Stimulated activated CD8-positive, alpha-beta memory T cell treated with anti-CD3 and anti-CD28 coated beads, Interleukin-4, amount 100 ng/mL, for 24 hours (primary cell): ENCODE measurements at places on chromosomes 2 and 18.

DNA sequence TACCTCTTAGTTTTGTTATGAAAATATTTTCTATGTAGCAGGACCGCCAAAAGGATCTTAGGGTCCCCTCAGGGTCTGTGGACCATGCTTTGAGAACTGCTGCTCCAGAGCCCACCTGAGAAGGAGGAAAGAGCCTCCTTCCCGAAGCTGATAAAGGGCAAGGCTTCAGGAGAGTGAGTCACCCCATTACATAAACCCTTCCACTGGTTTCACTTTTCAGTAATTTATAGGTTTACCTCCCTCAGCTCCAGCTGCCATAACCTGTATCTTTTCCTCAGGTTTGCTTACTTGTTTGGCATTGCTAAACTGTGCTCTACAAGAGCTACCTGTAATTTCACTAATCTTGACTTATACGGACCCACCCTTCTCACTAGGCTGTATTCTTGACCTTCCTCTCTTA, 6.6 kb downstream of the TTLL4 start:
- no peak for DNase-seq

GRCh38 chr2:130349174-130349573, 6.5 kb downstream of the IMP4 start:
- no peak for DNase-seq

DNA sequence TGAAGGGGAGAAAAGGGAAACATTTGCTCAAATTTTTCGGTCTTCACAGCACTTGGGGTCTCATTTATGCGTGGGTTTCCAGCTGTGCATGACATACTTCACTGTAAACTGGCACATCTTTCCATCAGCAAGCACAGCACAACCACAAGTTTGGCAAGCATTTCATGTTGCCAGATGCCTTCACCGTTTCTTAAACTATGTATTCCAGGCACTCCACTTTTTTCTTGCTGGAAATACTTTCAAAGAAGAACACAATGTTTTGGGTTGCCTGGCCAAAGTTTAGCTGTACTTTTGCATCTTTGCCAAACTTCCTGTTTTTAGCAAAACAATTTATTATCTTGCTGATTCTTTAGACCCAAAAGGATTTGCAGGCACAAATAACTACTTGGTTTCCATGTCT, 194.6 kb upstream of the MEIS1 start:
- no peak for DNase-seq

DNA sequence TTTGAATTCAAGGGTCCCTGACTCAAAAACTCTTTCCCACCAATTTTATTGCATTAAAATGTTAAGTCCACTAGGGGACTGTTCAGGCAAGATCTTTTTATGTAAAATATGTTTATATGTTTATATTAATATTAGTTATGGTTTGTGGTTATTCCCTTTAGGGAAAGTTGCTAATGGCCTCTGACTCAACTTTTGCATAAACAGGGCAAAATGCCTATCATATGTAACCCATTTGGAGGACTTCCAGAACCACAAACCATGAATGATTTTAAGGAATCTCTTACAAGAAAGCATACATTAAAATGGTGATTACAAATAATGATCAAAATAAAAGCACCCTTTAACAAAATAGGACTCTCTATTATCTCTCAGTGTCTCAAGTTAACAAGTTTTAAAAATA, 1484.5 kb upstream of the ZEB2 start:
- DNase-seq, result no peak

GRCh38 chr2:239341146-239341732, 59.6 kb downstream of the HDAC4 start:
- no peak for DNase-seq
